Activated CD4-positive, alpha-beta T cell treated with anti-CD3 and anti-CD28 coated beads, Interleukin-2, amount 10 ng/mL, durations not matched to agents 24 days and 14 days (primary cell): ENCODE measurements at places on chromosomes 7 and 10.

DNA sequence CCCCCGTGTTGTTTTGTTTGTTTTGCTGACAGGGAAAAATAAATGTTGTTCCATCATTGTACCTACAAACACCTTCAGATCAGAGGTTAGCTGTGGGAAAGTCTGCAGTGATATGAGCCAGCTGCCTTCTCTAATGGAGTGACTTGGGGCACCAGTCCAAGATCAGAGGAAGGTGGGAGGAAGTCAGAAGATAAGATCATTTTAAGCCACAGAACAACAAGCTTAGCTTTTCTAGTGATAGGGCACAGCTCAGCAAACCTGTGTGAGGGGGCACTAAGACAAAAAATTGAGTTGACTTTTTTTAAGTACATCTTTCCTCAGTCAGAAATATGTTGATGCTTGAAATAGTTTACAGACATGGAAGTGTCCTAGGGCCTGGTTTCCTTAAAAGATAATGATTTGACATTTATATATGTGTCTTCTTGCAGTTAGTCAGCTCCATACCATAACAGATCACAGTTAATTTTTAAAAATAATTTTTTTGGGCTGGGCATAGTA lies 240.3 kb upstream of the KAT6B start:
- H3K4me3 ChIP-seq = peak overlapping the region; percentile 89
- H3K4me1 ChIP-seq = peaks cover 49% of the 10 kb centered on the region
- peak; percentile 88 for DNase-seq
- no peaks in the 10 kb centered on the region for H3K27me3 ChIP-seq

DNA sequence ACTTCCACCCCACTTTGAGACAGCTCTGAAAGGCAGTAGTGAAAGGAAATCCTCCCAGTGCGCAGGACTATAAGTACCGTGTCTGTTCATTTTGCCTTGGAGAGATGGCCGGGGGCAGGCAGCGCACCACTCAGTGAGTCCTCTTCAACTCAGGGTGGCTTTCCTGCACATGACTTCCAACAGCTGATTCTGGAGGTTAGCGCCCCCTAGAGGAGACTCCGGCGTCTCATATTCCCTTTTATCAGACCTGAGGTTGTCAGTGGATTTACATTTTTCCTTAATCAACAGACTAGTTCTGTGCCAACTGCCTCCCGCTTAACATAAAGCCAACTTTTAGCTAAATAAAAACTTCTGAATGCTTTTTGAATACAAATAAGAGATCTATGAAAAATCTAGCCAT lies 101.0 kb downstream of the HERPUD2 start:
- H3K4me3 ChIP-seq = no peak overlapping the region
- DNase-seq = peak; percentile 64
- peaks cover 4% of the 10 kb centered on the region for H3K27me3 ChIP-seq
- H3K36me3 ChIP-seq = no peaks in the 10 kb centered on the region

GRCh38 chr10:116398224-116398623 lies 29.4 kb upstream of the PNLIPRP3 start:
- H3K27ac ChIP-seq = no peak overlapping the region
- no peaks in the 10 kb centered on the region for H3K4me1 ChIP-seq
- no peak overlapping the region for H3K4me3 ChIP-seq
- no peak for DNase-seq

- DNase-seq = no peak
- H3K27ac ChIP-seq = no peak overlapping the region
- no peaks in the 10 kb centered on the region for H3K36me3 ChIP-seq
- H3K4me3 ChIP-seq = no peak overlapping the region
- H3K27me3 ChIP-seq = peaks cover 2% of the 10 kb centered on the region
- no peaks in the 10 kb centered on the region for H3K4me1 ChIP-seq
These were observed 167.8 kb downstream of the RAMP3 start for GRCh38 chr7:45325378-45325777.

DNA sequence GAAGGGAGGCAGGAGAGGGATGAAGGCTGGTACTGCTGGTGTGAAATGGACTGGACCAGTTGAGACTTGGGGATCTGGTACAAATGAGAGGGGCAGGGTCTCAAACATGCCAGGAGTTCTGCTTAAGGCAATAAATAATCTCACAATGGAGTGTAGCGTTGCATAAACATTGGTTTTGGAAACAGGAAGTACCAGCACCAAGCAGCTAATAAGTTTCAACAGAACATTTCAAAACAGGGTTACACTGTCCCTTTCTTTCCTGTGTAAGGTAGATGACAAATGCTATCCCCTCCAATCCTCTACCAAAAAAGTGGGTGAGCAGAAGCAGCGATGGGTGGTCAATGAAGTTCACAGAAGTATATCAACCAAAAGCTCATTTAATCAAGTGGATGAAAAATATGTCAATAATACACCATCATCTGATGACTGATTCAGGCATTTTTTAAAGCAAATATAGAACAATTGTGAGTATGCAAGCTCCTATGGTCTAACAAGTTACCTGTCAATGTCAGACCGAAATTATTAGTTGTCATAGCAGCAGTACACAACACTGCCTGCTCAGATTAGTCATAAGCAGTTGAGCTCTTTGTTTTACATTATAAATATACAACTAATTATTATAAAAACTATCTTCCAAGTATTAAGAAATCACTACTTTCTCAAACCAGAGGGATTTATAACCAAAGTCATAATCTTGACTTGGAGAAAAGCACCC lies 220.0 kb downstream of the FAM107B start:
- H3K4me1 ChIP-seq = peaks cover 70% of the 10 kb centered on the region
- peaks cover 53% of the 10 kb centered on the region for H3K36me3 ChIP-seq
- peak overlapping the region; percentile 76 for H3K27ac ChIP-seq
- no peaks in the 10 kb centered on the region for H3K27me3 ChIP-seq

GRCh38 chr10:82817676-82818422 lies 942.9 kb downstream of the NRG3 start:
- no peak overlapping the region for H3K4me3 ChIP-seq
- no peak for DNase-seq
- no peaks in the 10 kb centered on the region for H3K4me1 ChIP-seq
- H3K36me3 ChIP-seq = no peaks in the 10 kb centered on the region
- no peaks in the 10 kb centered on the region for H3K27me3 ChIP-seq

DNA sequence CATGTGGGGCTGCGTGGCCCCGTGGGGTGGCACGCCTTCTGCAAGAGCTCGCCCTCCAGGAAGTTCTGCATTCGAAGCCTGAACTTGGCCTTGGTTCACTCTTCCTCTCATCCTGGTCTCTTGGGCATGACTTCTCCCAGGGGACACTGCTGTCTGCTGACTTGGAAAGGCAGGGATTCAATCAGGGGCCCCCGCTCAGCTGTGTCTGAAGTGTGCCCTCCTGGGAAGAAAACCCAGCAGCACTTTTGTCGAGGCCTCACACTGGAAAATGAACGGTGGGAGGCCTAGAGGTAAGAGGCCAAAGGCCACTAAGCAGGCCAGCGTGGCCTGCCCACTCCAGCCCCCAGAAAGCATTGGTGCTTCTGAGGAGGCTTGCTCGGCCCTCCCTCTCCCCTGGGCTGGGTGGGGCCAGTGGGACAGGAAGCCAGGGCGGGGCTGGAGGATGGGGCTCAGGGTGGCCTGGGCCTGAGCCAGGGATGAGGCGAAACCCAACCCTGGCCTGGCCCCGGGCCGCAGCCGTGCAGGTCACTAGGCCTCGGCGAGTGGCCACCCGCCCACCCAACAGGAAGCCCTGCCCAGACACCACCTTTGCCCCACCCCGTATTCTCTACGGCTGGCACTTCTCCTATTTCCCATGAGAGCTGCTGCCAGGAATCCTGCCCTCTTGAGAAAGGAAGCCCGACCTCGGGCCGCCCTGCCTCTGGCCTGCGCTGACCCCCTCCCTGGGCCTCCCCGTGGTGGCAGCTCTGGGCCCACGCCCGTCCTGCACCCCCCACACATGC lies 81.1 kb downstream of the ZMIZ1 start:
- H3K4me3 ChIP-seq = peak overlapping the region; percentile 41
- peak overlapping the region; percentile 76 for H3K27ac ChIP-seq
- peaks cover 38% of the 10 kb centered on the region for H3K4me1 ChIP-seq
- no peaks in the 10 kb centered on the region for H3K36me3 ChIP-seq
- DNase-seq = peak; percentile 86

DNA sequence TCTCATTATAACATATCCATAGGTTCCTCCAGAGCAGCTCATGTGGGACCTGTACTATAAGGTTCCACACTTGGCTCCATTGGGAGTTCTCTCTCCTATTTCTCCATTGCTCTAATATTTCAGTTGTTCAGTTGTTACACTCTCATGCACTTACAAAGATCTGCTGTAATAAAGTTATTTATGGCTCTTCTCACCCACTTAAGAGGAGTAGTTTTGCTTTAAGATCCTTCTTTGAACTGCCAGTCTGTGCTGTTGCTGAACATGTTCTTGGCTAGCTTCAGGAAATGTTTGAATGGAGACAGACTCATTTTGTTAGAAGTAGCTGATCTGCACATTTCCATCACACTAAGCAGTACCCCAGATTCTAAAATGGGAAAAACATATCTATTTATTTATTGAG lies 250.1 kb downstream of the CDK14 start:
- no peaks in the 10 kb centered on the region for H3K27me3 ChIP-seq
- no peaks in the 10 kb centered on the region for H3K36me3 ChIP-seq
- H3K4me3 ChIP-seq = no peak overlapping the region
- no peak for DNase-seq
- H3K4me1 ChIP-seq = no peaks in the 10 kb centered on the region

GRCh38 chr10:84257343-84258020 lies 12.6 kb downstream of the RGR start:
- no peaks in the 10 kb centered on the region for H3K36me3 ChIP-seq
- H3K27ac ChIP-seq = no peak overlapping the region
- no peak overlapping the region for H3K4me3 ChIP-seq
- peaks cover 15% of the 10 kb centered on the region for H3K27me3 ChIP-seq

GRCh38 chr7:50608196-50608906 lies 43.1 kb upstream of the DDC start:
- no peaks in the 10 kb centered on the region for H3K36me3 ChIP-seq
- peaks cover 24% of the 10 kb centered on the region for H3K4me1 ChIP-seq
- DNase-seq = peak; percentile 76
- H3K27me3 ChIP-seq = peaks cover 21% of the 10 kb centered on the region

- no peaks in the 10 kb centered on the region for H3K4me1 ChIP-seq
- H3K4me3 ChIP-seq = no peak overlapping the region
- H3K36me3 ChIP-seq = no peaks in the 10 kb centered on the region
- no peak for DNase-seq
These were observed 247.3 kb downstream of the DOCK4 start for GRCh38 chr7:111958896-111959295.

- DNase-seq = no peak
- H3K27ac ChIP-seq = no peak overlapping the region
- H3K36me3 ChIP-seq = no peaks in the 10 kb centered on the region
- no peak overlapping the region for H3K4me3 ChIP-seq
These were observed 41.1 kb upstream of the DUSP5 start for GRCh38 chr10:110456523-110457091.

- H3K4me3 ChIP-seq = no peak overlapping the region
- no peaks in the 10 kb centered on the region for H3K27me3 ChIP-seq
- H3K36me3 ChIP-seq = no peaks in the 10 kb centered on the region
- no peaks in the 10 kb centered on the region for H3K4me1 ChIP-seq
- no peak for DNase-seq
- no peak overlapping the region for H3K27ac ChIP-seq
These were observed 115.2 kb downstream of the GRID1 start for GRCh38 chr10:86251426-86251825.

DNA sequence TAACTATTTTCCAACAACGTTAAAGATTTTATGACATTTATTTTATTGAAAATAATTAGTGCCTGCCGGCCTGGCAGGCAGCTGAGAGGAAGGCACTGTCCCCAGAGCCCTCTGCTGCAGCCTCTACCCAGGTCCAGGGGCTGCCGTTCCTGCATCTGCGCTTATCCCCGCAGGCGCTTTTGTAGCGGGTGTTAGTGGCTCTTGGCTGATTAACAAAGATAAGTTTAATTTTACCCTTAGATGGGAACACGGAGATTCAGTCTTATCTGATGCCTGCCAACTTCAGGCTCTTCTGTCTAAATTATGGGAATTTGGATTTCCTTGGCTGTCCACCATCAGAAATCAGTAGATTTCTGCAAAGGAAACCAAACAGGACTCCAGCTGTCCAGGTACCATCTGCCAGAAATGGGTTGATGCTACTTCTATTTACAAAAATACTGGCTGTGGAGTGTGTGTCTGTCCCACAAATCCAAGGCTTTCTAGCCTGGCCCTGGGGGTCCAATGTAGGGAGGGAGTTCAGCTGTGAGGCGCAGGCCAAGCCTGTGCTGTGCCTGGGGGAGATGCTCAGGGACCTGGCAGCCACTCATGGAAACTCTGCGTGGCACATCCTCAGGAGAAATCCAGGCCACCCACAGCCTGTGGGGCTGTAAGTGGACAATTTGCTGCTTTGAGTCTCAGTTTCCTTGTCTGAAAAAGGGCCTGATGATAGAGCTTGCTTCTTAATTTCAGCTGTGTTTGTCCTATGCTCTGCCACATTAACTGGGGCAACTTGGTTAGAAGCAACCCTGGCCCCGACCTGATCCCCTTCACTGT lies 62.0 kb upstream of the IGFBP3 start:
- DNase-seq = peak; percentile 43
- H3K36me3 ChIP-seq = no peaks in the 10 kb centered on the region
- H3K4me3 ChIP-seq = no peak overlapping the region
- peaks cover 2% of the 10 kb centered on the region for H3K4me1 ChIP-seq

DNA sequence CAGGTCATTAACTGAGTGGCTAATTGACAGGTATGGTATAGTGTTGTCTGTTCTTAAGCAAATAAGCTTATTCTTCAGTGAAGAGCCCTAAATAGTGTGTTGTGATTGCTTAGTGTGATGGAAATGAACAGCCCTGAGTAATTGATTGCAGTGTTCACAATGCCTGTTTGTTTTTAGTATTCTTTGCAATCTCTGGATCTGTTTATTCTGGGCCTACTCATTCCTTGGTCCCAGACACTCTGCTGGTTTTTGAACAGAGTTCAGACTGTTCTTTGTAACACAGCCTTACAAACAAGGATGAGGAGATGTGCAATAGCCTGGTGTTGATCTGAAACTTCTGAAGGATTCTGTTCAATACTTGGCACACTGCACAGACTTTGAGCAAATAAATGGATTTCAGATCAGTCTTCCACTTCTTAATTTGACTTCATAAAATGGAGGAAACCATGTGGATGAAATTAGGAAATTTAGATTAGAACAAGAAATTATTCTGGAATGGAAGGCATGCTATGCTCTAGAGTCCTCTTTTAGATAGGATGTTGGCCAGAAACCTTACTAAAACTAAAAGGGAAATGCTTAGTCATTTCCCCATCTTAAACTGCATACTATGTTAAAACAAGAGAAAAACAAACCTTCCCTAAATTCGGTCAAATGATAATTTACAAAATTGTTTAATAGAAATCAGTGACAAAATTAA lies 444.2 kb upstream of the SEMA3D start:
- H3K4me3 ChIP-seq = no peak overlapping the region
- no peaks in the 10 kb centered on the region for H3K36me3 ChIP-seq
- no peak for DNase-seq
- no peaks in the 10 kb centered on the region for H3K4me1 ChIP-seq
- no peak overlapping the region for H3K27ac ChIP-seq

DNA sequence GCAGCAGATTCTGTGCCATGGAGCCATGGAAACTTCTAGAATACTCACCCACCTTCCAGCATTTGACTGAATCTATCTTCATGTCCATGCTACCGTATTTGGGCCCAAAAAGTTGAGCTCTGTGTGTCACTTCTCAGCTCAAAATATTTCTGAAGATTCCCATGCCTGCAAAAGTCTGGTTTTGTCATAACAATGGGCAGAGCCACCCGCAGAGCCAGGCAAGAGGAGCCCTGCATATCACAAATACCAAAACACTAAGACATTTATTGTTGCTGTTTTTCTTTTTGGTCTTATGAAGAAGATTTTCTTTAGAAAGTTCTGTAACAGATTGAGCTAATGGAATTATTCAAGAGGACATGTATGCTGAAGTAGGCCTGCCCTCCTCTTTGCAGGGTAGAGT lies 68.1 kb downstream of the PRTFDC1 start:
- no peak overlapping the region for H3K4me3 ChIP-seq
- no peak overlapping the region for H3K27ac ChIP-seq
- peaks cover 5% of the 10 kb centered on the region for H3K36me3 ChIP-seq
- no peak for DNase-seq
- H3K27me3 ChIP-seq = no peaks in the 10 kb centered on the region

- peaks cover 6% of the 10 kb centered on the region for H3K27me3 ChIP-seq
- no peak for DNase-seq
- H3K4me1 ChIP-seq = no peaks in the 10 kb centered on the region
These were observed 10.2 kb upstream of the UTF1 start for GRCh38 chr10:133219782-133220181.
